ENCODE measurements at places on chromosomes 2 and 18.

DNA sequence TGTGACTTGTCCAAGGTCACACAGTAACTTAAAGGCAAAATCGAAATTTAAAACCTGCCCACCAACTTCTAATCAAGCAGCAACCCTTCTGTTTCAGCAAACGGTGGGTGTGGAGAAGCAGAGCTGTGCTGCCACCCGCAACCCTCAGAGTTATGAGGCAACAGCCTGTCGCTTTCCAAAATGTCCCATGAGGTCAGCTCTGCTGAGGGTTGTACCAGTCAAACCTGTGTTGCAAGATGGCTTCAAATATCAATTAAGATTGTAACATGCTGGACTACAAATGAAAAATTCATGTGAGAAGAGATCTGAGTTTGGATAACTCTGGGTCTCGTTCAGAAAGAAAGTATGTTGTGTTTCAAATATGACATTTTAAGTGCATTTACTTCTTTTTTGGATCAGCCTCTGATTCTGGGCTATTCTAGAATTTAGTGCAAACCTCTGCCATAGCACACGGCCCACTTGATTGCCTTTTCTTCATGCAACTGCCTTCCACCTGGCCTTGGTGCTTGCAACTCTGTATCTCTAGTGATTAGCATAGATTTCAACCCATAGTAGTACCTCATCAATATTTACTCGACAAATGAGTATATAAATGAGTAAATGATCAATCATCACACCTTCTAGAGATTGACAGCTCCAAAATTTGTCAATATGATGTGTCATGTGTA lies 69.3 kb downstream of the TIMM21 start:
- DNase-seq: no peak

DNA sequence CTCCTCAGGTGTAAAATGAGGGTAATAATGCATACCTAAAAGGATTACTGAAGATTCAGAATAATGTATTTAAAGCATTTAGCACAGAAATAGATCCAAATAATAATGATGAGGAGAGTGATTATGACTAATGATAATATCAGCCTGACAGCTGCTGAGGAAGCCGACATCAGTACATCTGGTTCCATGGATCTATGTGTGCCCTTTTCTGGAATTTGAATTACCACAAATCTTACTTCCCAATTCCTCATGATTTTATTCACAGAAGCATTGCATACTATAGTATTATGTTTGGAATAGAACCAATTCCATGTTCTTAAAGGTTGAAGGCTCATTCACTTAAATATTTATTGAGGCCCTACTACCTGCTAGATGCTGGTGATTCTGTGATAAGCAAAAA lies 248.9 kb upstream of the THUMPD2 start:
- DNase-seq: no peak

DNA sequence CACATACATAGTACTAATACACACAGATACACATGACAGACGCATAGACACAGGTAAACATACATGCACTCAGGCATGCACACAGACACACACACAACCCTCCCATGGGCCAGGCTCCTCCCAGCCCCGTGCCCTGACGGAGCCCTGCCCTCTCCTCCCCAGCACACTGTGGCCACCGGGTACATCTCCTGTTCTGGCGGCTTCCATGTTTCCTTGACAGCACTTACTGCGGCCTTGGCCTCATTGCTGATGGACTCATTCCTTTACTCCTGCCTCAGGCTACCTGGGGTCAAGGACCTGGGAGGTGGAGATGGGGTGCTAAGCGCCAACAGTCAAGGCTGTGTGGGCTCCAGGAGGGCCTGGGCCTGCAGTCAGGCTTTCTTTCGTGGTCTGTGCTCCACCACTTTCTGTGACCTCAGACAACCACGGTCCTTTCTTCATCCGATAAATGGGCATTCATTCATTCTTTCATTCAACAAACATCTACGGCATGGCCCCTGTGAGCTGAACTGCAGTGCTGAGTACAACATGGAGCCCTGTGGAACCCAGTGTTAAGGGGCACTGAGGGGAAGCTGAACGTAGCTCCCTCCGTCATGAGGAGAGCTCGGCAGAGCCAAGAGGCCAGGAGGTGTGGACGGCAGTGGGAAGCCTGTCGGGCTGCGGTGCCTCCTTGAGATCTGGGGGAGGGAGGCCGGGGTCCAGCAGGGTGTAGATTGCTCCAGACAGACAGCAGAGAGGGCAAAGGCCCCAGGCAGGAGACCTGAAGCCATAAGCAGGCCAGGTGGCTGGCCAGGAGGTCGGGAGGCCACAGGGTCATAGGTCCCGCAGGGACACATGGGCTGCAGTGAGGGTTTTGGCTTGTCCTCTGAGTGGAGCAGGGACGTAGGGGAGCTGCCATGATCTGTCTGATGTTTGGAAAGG lies 190.4 kb upstream of the HDAC4 start:
- DNase-seq: no peak

DNA sequence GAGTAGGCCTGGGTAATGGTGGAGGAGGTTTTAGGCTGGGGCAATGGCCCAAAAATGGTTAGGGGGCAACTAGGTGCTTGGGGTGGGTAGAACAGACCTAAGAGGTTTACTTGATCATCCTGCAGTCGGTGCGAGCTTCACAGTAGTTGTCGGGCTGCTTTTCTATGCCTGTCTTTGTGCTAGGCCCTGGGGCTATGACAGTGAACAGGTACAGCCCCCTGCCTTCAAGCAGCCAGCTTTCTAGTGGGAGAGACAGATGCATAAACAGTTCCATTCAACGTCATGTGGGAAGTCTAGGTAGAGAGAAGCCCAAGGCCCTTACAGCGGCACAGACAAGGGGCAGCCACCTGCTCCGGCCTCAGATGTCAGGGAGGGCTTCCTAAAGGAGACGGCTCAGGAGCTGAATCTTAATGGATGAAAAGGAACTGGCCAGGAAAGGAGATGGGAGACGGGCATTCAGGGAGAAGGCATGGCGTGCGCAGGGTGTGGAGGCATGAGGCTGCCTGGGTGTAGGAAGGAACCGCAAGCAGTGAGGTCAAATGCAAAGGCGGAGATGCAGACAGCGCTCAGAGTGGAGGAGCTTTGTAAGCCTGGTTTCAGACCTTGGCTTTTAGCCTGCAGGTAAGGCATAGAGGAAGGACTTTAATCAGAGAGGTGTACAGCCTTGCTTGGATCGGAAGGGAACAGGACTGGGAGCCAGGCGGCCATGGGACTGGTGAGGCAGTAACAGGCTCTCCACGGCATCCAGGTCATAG lies 6.0 kb downstream of the CTIF start:
- DNase-seq: no peak

- DNase-seq: no peak
Measured at GRCh38 chr2:240604291-240604938, 17.9 kb downstream of the CAPN10 start.

- no peak for DNase-seq
Measured at GRCh38 chr18:45014047-45014501, 333.4 kb downstream of the SETBP1 start.

DNA sequence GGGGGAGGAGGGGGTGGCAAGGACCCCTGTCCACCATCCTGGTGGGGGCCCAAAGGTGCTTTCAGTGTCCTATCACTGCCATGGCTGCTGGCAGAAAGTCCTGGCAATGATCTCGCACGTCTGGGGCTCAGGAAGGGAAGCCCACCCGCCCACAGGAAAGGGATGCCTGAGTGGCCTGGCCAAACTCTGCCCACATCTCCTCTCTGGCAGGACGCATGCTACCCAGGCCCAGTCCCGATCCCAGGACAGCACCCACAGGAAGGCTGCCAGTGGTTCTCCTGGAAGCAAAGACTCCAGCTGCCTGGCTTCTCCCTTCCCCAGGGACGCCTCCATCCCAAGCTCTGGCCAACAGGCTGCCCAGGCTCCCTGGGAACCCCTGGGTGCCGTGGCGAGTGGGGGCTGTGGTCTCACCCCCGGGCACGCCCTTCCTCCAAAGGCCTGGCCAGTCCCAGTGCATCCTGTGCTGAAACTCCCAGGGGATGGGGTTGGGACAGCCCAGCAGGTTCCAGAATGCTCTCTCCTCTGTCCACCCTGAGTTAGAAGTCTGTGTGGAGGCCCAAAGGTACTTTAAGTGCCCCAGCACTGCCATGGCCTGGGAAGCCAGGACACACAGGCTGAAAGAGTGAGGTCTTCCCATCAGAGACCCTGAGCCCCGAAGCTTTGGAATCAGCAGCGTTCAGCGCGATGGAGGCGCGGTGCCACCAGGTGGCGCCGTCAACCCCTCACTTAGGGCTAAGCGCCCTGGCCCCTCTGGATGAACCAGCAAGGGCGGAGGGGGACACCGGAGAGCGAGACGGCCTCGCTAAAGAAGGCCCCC lies 29.8 kb upstream of the TAF1B start:
- peak; percentile 92 for DNase-seq

DNA sequence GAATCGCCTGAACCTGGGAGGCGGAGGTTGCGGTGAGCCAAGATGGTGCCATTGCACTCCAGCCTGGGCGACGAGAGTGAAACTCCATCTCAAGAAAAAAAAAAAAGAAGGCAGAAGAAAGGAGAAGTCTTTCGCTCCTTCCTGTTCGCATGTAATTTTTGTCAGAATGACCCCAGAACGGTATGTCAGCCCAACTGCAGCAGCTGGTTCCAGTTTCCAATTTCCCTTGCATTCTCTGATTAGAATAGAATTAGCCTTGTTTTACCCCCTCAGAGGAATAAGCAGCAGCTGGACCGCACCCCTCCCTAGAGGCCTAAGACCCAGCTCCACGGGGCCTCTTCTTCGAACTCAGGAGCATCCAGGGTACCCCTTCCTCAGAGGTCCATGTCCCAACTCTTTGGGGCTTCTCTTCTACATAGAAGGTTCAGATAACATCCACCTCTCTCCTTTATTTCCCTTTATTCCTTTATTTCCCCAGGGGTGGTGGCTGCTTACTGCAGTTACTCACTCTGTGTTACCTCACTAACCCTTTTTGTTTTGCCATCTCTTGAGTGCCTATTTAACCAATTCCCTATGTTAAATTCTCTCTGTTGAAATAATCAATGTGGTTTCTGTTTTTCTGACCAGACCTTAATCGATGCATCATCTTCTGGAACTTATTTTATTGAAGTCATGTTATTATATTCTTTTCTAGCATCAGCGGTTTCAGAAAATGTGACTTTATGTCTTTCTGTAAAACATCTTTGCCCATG lies 7.2 kb upstream of the PUM2 start:
- no peak for DNase-seq

DNA sequence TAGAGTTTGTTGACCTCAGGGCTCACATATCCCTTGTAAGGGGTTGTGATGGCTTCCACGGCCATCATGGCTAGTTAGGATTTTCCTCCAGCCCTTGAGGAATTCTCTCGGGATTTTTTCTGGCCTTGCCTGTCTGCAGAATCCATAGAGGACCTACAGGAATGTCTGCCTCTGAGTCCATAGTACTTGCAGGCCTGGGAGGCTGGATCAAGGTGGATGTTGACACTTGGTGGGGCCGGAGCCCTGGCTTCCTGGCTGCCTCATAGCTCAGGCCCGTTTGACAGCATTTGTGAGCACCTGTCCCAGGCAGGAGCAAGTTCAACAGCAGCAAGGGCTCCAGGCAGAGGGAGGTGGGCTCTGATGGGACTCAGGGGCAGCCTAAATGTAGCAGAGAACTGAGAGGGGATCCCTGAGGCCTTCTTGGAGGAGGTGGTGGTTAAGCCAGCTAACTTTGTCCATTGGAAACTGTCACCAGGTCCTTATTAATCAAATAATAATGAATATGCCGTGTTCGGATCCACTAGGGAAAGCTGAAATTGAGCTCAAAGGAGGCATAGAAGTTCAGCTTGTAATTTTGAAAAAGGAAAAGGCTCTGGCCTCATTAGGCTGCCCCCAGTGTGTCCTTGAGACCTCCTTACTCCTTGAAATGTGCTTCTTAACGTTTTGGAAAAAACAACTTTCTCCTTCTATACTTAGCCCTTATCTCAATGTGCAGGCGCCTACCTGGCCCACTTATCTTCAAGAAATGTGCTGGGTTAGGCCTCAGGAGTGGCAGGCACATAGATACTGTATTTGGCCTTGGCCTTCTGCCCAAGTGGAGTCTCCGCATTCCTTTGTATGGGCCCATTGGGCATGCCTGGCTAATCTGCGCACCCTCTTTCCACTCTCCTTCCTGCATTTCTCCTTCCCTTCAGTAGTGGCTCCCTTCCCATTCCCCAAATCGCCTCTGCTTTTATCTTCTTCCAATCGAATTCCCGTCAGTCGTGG lies 66.9 kb downstream of the HPCAL1 start:
- no peak for DNase-seq

- no peak for DNase-seq
Measured at GRCh38 chr2:121866789-121867188, 111.3 kb downstream of the TSN start.

- DNase-seq: no peak
Measured at GRCh38 chr2:12619975-12620374, 96.8 kb upstream of the TRIB2 start.

Data from activated CD8-positive, alpha-beta memory T cell treated with anti-CD3 and anti-CD28 coated beads, Interleukin-2, amount 50 U/mL, for 48 hours (primary cell).